ENCODE measurements at places on chromosomes 3 and 15. TPM values are rescaled to one million over a fixed set of nuclear protein-coding genes. Genes with fewer than 3 reads are reported as not detected.

- DNase-seq = no peak
These were observed 30.5 kb upstream of the CACNA2D2 start for GRCh38 chr3:50533807-50534461.

- DNase-seq = no peak
These were observed 47.4 kb upstream of the SMAD3 start for GRCh38 chr15:67018026-67018425.

The SNRPA1 gene
- total RNA-seq = 26.9 TPM

- no peak for DNase-seq
These were observed 30.0 kb downstream of the SHQ1 start for GRCh38 chr3:72818092-72818773.

GRCh38 chr3:128475355-128475754, 8.7 kb upstream of the DNAJB8 start:
- no peak for DNase-seq

GRCh38 chr15:85297537-85297936, 82.9 kb upstream of the AKAP13 start:
- no peak for DNase-seq

DNA sequence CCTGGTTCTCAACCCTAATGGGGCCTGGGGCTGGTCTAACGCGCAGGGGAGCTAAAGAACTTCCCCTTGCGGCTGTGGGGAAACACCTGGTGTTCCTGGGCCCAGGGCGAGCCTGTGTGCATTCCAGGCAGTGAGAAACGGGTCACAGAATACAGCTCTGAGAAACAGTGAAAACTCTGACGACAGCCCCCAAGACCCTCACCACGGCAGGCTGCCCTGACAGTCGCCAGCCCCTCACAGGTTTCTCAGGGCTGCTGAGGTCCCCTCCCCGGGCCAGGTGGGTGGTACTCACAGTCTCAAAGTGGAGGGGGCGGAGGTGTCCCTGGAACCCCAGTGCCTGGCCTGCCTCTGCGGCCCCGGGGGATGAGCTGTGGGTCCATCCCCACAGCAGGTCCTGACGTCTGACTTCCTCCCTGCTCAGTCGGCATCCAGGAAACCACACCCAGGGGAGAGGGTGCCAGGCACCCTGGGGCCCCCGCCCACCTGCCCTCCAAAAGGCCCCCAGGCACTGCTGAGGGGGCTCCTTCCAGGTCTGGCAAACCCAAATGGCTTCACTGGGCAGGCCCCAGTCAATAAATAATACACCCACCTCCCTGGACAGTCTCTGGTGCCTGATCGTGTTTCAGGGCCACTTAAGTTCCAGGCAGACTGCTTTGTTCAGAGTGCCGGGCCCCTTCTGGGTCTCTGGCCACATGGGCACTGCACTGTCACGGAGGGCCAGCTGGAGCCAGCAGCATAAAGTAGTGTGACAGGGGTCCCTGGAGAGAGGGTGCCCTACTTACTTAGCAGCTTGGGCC, 57.7 kb downstream of the IQSEC1 start:
- peak; percentile 48 for DNase-seq

The GTF2A2 gene
- 150 TPM for total RNA-seq

DNA sequence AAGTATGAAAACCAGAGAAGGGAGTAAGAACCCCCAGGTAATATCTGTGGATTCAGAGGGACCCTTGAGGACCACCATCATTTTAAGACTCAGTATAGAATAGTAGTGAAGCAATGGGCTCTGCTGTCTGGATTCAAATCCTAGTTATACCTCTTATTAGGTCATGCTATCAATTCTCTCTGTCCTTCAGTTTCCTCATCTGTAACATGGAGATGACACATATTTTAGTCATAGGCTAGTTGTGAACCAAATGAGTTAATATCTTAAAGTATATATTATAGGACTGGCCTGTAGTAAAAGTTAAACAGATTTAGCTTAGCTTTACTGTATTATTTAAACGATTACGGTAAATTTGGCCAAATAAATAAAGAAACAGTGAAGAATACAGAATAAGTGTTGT, 177.3 kb upstream of the GOLIM4 start:
- no peak for DNase-seq

DNA sequence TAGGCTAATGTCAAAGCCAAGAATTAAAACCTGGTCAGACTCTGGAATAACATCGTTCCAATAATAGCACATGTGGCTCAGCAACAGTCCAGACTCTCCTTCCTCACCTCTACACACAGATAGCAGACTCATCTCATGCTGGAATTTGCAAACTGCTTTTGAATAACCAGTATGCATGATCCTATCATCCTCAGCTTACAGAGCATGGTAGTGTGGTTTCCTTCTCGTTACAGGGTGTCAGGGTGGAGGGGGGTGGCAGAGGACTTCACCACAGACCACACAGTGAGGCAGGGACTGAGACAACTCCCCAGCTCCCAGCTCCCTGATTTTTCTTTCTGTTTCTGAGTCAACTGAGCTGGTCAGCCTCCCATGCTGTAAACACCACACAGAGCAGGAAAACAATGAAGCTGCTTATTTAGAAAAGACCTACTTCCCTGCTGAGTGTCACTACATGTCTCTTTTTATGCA, 101.6 kb downstream of the RPL22L1 start:
- DNase-seq = no peak

- DNase-seq = no peak
These were observed 1.5 kb downstream of the ZBED2 start for GRCh38 chr3:111593666-111594065.

GRCh38 chr3:147758771-147759170, 349.6 kb downstream of the ZIC1 start:
- no peak for DNase-seq

The NANOGP8 gene
- 0.52 TPM for total RNA-seq

DNA sequence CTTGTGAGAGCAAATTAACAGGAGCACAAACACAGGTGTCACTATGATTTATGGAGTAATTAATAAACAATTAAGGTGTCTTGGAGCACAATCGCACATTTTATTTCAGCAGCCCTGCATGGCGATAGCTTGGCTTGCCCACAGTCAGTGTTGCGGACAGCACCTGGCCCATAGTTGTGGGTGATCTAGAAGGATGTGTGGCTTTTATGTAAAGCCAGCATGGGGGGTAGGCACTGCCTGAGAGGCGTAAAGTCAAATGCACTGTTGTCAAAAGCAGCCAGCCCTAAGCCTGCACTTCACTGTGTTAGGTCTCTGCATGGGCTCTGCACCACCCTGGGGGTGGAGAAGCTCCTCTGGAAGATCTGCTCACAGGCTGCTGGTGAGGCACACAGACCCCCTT, 177.4 kb upstream of the PPP2R3A start:
- DNase-seq = no peak

GRCh38 chr3:46764206-46764605, 46.5 kb upstream of the PRSS50 start:
- DNase-seq = no peak

- DNase-seq = no peak
These were observed 244.0 kb downstream of the GABRG3 start for GRCh38 chr15:27214961-27215360.

The GRK7 gene
- total RNA-seq = not detected

GRCh38 chr3:24385012-24385615, 109.5 kb downstream of the THRB start:
- no peak for DNase-seq

DNA sequence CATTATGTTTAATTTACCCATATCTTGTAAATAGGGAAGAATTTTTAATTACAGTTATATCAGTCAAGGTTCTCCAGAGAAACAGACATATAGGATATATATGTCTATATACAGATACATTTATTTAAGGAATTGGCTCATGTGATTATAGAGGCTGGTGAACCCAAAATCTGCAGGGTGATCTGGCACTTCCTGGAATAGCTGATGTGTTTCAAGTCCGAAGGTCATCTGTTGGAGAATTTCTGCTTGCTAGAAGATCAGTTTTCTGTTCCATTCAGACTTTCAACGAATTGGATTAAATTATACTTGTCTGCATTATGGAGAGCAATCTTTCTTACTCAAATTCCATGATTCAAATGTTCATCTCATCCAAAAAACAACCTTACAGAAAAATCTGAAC, 694.6 kb upstream of the DPPA4 start:
- DNase-seq = no peak

DNA sequence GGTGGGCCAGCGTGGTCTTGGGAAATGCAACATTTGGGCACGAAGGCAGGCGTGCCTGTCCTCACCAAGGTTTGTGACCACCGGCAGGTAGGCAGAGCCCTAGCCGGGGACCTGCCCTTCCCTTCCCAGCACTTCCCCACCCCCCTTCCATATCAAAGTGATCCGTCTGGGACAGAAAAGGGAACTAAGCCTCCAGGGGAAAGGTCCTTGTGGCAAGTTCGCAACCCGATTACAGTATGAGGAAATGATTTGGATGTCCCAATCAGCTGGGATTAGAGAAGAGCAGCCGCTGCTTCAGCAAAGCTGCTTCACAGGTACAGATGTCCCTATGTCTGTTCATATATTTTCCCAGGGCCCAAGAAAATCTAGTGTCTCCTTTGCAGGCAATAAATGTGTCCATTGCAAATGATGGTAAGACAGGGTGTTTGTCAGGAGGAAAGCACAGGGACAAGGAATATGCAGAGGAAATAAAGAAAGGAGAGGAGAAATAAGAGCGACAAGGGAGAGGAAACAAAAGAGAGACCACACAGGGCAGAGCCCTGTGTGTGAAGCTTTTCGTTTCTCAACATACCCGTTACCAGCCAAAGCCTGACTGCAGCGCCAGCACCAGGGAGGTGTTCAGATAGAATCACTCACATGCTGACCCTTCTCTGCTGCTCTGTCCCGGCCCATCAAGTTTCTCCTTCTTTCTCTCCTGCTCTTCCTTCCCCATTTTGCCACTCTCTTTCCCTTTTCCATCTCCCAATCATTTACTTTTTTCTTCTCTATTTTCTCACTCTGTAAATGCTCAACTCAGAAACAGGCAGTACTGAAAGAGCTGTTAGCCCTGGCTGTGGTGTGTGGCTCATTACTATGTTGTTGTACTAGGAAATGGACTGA, 17.4 kb upstream of the SECISBP2L start:
- no peak for DNase-seq

The CYP8B1 gene
- not detected for total RNA-seq

DNA sequence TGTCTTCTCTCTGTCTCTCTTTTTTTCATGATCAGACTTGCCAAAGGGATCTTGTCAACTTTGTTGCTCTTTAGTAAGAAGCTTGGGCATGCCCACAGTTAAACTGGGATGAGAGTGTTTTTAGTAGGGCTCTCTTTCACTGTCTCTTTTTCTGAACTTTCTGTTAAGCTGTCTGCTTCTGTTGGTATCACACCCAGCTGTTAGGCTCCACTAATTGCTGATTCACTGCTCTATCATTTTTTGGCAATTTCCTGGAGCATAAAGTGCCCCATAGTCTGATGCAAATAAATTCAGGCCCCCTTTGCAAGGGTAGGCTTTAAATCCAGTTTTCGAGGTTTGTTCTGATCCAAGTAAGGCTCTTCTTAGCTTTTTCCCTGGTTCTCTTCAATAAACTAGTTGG, 360.4 kb upstream of the ADAMTS9 start:
- DNase-seq = no peak

DNA sequence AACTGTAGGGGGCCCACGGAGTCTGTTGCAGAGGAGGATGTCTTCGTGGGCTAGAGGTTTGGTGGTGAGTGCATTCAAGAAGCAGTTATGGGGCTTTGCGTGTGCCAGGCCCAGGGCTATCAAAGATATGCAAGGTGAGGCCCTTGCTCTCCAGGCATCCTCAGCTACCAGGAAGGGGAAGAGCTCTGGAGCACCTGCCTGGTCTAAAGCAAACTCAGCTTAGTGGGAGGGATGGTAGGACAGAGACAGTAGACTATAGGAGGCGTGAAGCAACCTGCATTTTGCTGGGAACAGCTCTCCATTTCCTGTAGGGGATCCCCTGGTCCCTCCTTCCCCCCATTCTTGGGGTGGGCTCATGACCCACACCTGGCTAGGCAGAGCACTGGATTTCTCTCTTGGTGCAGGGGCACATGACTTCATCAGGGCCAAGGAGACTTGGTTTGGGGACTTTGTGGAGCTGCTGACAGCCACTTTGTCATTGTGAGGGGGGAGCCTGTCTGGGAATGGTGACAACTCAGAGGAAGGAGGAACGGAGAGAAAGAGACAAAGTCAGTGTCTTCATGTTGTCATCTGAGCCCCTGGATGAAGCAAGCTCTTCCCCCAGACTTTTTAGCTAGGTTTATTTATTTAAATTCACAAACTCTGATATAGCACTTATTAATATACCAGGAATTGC, 8.6 kb upstream of the EEFSEC start:
- DNase-seq = no peak

The SCAMP5 gene
- total RNA-seq = 6.6 TPM

DNA sequence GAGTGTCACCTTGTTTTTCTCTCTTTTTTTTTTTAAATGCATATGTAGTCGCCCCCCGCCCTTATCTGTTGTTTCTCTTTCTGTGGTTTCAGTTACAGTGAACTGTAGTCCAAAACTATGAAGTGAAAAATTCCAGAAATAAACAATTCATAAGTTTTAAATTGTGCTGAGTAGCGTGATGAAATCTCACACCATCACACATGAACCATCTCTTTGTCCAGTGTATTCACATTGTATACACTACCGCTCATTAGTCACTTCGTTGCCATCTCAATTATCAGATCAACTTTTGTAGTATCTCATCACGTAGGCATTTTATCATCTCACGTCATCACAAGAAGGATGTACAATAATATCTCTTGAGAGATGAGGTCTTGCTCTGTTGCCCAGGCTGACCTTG, 62.5 kb upstream of the MLF1 start:
- no peak for DNase-seq

GRCh38 chr3:186166036-186166435, 57.1 kb upstream of the ETV5 start:
- DNase-seq = no peak

DNA sequence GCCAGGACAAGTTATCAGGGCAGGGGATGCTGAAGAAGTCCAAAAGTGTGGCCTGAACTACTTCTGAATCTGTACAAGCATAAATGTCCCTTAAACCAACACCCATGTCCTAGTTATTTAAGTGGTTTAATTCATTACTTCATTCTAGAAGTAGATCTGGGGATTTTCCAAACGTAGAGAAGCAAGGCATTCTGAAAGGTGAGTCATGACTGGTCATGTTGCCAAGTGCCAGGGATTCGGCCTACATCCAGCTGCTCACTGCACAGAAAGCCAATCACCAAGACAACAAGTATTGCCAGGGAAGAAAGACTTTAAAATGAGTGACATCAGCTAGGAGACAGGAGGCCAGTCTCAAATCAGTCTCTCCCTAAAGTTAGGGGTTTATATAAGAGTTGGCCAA, 396.6 kb downstream of the GABRB3 start:
- no peak for DNase-seq

The AKAP13 gene
- total RNA-seq = 429 TPM

- no peak for DNase-seq
These were observed 150.8 kb upstream of the KCNMB2 start for GRCh38 chr3:178385280-178385952.

- DNase-seq = no peak
These were observed 132.9 kb upstream of the ZBTB20 start for GRCh38 chr3:115279939-115280338.

GRCh38 chr3:55191911-55192775, 264.3 kb upstream of the LRTM1 start:
- DNase-seq = no peak
